Immature natural killer cell (primary cell): ENCODE measurements at places on chromosomes 1 and 21. TPM values are rescaled to one million over a fixed set of nuclear protein-coding genes. Genes with fewer than 3 reads are reported as not detected.
A peak's percentile ranks its signal among the peaks of the same experiment; 100 is the strongest.

Gene TRIM63
- polyA plus RNA-seq = not detected

Gene CNR2
- 10.7 TPM for polyA plus RNA-seq

GRCh38 chr21:15967661-15968060, 237.9 kb downstream of the USP25 start:
- no peak overlapping the region for H3K27ac ChIP-seq
- no peak for DNase-seq
- no peak overlapping the region for H3K4me3 ChIP-seq
- H3K27me3 ChIP-seq = no peaks in the 10 kb centered on the region

GRCh38 chr1:78281580-78281979, 209.2 kb upstream of the PTGFR start:
- no peak overlapping the region for H3K4me3 ChIP-seq
- peaks cover 1% of the 10 kb centered on the region for H3K27me3 ChIP-seq
- no peaks in the 10 kb centered on the region for H3K4me1 ChIP-seq
- H3K27ac ChIP-seq = no peak overlapping the region
- no peak for DNase-seq
- H3K36me3 ChIP-seq = peaks cover 4% of the 10 kb centered on the region

DNA sequence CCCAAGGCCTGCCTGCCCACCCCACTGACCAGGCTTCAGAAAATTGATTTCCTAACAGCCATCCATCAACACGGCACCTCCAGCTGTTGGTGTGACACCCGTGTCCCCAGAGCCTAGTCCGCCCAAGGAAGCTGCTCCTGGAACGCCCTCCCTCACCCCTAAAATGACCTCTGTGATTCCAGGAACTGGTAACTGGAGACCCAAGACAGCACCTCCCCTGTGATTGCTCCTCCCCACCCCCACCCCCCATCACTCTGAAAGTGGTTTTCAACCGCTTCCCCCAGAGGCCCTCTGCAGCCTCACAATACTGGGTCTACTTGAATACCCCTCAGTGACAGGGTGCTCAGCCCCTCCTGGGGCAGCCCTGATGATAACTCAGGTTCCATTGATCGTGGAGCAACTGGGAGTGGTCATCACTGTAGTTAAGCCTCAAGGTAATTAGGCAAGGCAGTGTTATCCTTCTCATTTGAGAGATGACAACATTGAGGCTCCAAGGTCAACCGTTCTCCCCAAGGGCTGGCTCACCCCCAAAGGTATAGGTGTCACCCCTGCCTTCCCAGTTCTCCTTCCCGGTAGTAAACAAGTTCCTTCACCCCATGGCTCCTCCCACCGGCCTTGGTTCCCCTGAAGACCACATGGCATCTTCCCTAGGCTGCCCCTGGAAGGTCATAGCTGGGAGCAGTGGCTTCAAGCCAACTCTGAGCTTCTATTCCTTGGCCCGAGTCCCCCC, 52.0 kb downstream of the TAS1R2 start:
- no peaks in the 10 kb centered on the region for H3K4me1 ChIP-seq
- H3K27me3 ChIP-seq = peaks cover 8% of the 10 kb centered on the region
- no peak for DNase-seq
- H3K4me3 ChIP-seq = no peak overlapping the region

GRCh38 chr1:179798864-179799516, 55.9 kb downstream of the FAM163A start:
- DNase-seq = no peak
- H3K36me3 ChIP-seq = no peaks in the 10 kb centered on the region
- peaks cover 1% of the 10 kb centered on the region for H3K27me3 ChIP-seq
- no peak overlapping the region for H3K4me3 ChIP-seq

GRCh38 chr1:32536764-32537163, 2.5 kb upstream of the ZBTB8A start:
- DNase-seq = no peak
- no peak overlapping the region for H3K27ac ChIP-seq
- H3K4me1 ChIP-seq = peaks cover 10% of the 10 kb centered on the region
- peaks cover 11% of the 10 kb centered on the region for H3K27me3 ChIP-seq
- H3K4me3 ChIP-seq = no peak overlapping the region

GRCh38 chr1:8989821-8990220, 36.4 kb downstream of the SLC2A7 start:
- peaks cover 13% of the 10 kb centered on the region for H3K27me3 ChIP-seq
- DNase-seq = no peak
- no peak overlapping the region for H3K27ac ChIP-seq
- no peak overlapping the region for H3K4me3 ChIP-seq
- H3K36me3 ChIP-seq = no peaks in the 10 kb centered on the region

DNA sequence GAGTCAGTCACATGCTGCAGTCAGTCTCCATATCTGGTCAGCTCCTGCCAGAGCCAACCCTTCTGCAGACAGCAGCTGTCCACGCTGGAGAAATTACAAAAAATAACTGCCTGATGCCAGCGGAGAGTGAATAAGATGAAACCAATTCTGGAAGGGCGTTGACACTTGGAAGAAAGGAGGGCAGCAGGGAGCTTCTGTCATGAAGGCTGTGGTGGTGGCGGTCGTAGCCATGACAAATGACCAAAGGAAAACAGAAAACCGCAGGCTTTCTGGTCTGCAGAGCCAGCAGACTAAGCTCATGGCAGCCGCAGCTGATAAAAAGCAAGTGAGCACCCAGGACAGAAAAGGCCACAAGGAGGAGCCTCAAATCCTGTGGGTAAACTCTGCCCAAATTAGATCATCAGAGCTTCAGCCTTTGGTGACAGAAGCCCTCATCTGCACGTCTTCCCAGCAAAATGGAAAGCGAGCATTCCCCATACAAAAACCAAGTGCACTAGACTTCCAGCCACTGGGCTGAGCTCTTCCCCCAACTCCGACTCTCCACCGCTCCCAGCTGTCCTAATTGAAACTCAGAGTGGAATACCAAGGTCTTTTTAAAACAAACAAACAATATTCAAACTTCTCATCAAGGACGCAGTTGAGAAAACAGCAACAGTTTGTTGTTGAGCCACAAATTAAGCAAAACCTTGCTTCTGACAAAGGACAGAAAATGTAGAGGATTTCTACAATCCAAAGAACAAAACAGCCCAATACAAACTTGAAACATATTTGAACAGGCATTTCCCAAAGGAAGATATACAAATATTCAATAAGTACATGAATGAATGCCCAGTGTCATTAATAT, 28.7 kb downstream of the RSPH1 start:
- DNase-seq = peak; percentile 46
- peak overlapping the region; percentile 7 for H3K4me3 ChIP-seq
- H3K27ac ChIP-seq = peak overlapping the region; percentile 58

DNA sequence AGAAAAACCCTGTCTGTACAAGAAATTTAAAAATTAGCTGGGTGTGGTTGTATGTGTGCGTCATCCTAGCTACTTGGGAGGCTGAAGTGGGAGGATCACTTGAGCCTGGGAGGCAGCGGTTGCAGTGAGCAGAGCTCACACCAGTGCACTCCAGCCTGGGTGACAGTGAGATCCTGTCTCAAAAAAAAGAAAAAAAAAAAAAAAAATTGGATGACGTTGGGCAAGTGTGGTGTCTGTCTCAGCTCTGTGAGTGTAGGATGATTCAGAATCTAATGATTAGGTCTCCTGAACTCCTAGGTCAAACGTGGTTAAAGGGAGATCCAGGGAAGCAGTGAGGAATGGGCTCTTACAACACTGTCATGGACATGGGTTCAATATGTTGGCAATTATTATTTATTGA, 435.9 kb downstream of the KIF26B start:
- no peaks in the 10 kb centered on the region for H3K36me3 ChIP-seq
- no peak overlapping the region for H3K27ac ChIP-seq
- H3K4me1 ChIP-seq = no peaks in the 10 kb centered on the region
- no peak overlapping the region for H3K4me3 ChIP-seq
- H3K27me3 ChIP-seq = peaks cover under 1% of the 10 kb centered on the region

- peaks cover 2% of the 10 kb centered on the region for H3K4me1 ChIP-seq
- no peak overlapping the region for H3K4me3 ChIP-seq
- peaks cover 4% of the 10 kb centered on the region for H3K36me3 ChIP-seq
- no peak overlapping the region for H3K27ac ChIP-seq
- DNase-seq = no peak
These were observed 22.1 kb upstream of the SPATC1L start for GRCh38 chr21:46206163-46207005.

DNA sequence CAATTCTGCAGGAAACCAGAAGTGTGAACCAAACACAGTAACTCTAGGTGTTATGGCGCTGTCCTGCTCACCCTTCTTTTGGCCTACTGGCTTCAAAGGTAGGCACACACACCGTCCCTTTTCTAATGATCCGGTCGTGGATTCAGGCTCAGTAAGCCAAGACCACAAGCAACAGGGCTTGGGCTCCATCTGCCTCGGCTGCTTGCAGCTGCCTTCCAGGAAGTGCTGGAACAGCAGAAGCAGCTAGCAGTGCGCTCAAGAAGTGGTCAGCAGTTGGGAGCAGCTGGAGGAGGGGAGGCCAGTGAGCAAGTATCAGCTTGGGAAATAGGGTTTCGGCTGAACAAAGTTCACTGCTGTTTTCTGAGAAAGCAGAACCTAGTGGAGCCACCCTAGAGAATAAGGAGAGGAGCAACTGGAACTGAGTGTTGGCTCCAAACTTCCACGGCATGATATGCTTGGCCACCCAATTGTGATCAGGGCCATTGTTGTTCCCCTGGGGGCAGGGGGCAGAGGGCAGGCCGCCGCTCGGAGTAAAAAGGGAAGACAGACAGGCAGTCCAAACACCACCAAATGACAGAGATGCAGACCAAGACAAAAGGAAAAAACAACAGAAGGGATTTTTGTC, 173.4 kb downstream of the TOMM20 start:
- H3K4me3 ChIP-seq = peak overlapping the region; percentile 54
- H3K27me3 ChIP-seq = peaks cover 4% of the 10 kb centered on the region

DNA sequence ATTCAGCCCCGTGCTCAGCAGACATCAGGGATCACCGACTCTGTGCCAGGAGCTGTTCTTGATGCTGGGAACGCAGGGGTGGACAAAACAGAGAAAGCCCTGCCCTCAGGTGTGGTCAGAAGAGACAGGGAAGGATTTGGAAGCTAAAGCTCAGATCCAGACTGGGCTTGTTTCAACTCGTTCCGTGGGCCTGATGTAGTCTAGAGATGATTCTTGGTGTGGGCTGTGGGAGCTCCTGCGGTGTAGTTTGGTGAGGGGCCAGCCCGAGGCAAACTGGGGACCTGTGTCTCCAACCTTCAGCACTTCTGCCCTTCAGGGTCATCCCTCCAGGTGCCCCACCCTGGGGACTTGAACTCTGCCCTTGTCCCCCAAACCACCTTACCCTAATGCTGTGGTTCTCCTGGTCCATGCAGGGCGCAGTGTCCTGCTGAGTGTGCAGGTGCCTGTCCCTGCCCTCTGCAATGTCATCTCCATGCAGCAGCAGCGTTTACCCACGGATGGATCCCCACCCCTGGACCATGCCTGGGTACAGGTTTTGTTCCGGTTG, 17.3 kb upstream of the ABCG1 start:
- DNase-seq = no peak
- H3K27ac ChIP-seq = no peak overlapping the region
- H3K4me1 ChIP-seq = peaks cover 34% of the 10 kb centered on the region
- peaks cover 6% of the 10 kb centered on the region for H3K27me3 ChIP-seq
